ENCODE measurements at places on chromosomes 7 and 10.

DNA sequence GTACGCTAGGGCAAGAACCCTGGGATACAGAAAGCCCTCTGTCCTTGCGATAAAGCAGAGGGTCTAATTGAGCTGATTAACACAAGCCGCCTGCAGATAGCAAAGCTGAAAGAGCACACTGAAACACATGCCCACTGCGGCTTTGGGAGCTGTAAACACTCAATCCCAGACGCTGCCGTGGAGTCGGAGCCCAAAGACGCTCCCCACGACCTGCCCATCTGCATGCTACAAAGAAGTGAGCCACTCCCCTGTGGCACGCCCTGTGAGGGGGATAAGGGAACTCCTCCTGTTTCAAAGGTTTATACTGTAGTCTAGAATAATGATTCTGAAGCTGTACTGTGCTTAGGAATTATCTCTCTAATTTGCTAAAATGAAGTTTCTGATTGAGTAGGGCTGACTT lies 985.6 kb upstream of the GHITM start:
- DNase-seq = no peak

DNA sequence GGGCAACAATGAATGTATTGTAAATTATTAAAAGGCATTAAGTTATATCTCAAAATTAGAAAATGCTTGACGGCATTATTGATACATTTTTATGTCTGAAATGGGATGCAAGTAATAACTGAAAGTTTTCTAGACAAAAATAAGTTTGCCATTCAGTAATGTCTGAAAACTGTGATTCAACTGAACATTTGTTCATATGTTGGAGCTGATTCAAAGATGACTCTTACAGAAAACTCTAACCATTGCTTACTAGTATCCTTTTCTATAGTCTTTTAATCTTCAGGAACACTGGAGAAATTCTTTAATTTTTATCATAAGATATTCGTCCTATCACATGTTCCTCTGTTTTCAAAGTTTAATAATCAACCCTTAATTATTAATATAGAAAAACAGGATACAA lies 71.1 kb upstream of the TFEC start:
- DNase-seq = no peak

DNA sequence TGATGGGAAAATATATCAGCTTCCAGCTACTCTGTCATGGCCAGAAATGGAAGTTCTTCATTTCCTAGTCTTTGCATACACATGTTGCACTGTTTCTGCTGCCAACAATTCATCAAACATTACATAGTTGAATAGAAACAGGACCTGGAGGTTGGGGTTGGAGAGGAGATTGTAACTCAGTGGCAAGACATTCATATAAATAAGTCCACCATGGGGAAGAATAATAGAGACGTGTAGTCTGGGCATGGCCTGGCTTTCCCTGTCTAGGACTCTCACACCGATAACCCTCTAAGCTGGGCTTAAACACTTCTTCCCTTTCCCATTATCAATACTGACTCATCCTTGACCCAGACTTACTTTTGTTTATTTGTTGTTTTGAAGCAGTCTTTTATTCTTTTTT lies 155.7 kb downstream of the PLPP4 start:
- DNase-seq = no peak

DNA sequence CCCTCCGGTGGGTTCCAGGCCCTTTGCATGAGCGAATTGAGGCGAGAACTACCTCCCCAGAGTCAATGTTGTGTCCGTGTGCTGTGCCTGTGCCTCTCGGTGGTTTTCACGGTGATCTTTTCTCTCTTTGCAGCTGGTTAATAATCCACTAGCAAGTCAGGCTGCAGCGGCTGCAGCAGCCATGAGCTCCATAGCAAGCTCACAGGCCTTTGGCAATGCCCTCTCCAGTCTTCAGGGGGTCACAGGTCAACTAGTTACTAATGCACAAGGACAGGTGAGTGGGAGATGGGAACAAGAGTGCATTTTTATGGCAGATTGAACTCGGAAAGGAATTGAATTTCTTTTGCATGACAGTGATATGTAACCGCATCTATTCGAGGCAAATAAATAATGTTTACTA lies 159.7 kb upstream of the YAE1 start:
- DNase-seq = no peak

DNA sequence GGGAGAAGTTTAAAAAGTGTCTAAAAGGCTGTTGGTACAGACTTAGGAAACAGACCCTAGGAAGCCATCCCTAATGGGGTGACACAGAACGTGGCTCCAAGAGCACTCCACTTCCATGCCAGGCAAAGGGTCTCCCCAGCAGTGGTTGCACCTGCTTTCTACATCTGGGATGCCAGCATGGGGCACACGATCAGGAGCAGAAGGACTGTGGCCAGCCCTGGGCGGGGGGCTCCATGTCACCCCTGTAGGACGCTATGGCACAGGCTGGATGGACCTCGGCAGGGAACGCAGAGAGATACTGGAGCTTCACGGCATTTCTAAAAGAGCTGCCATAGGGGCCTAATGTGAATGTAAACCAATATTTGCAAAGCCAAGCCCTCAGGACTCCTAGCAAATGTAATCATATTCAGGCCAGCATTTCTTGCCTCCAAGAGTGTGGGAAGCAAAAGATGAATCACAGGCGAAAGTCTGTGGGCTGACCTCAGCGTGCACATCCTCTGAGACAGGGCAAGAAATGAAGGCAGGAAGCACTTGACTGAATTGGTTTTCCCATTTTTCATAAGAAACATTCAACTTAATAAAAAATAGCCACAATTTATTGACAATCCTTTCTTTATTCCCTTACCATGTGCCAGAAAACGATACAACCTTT lies 93.9 kb downstream of the ATXN7L1 start:
- DNase-seq = peak; percentile 67

DNA sequence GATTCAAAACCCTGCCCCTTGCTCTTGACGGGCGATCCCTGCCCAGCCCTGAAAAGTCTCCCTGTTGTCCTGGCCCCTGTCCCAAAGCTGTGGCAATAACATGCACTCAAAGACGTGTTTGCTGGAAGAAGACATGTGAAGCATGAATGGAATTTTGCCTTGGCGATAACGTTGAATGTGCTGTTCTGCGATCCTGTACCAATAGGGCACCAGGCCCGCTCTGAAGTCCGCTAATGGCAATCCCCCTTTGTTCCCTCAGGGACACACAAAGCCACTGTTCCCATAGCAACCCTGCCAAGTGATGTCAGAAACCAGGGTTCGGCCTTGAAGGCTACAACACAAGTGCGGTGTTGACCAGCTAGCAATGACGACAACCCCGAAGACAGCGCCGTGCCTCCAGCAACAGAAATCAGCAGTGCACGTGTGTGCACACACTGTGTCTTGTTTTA lies 284.6 kb downstream of the KLF6 start:
- DNase-seq = no peak

- no peak for DNase-seq
Measured at GRCh38 chr10:56547163-56547562, 186.1 kb upstream of the ZWINT start.

- peak; percentile 68 for DNase-seq
Measured at GRCh38 chr10:79292891-79293746, 54.1 kb upstream of the PPIF start.

GRCh38 chr7:2172311-2173188 lies 60.2 kb downstream of the MAD1L1 start:
- no peak for DNase-seq

DNA sequence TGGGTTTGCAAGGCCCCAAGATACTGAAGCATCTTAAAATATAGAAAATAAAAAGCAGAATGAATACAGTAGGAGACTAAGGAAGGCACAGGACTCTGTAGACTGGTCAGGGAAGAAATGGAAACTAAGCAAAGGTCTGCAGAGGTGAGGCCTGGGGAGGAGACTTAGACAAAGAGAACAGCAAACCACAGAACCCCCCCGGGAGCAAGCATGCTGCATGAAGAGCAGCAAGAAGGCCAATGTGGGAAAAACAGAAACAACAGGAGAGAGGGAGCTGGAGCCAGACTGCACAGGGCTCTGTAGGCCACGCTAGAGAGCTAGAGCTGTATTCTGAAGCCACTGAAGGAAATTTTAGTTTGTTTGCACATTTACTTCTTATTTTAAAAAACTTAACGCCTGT lies 45.7 kb upstream of the ARID5B start:
- no peak for DNase-seq

DNA sequence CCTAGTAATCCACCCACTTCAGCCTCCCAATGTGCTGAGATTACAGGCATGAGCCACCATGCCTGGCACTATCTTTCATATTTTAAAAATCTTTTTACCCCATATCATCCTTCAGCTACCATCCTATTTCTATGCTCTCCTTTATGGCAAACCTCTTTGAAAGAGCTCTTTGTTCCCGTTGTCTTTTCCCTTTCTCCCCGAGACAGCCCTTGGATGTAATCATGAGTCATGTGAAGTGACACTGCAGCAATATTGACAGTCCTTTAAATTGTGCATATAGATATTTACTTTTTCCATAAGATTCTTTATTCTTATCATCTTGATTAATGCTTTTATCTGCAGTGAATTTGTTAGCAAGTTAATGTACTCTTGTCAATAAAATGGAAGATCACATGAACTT lies 286.6 kb downstream of the ANKRD7 start:
- DNase-seq = no peak

GRCh38 chr7:51325261-51325676 lies 8.7 kb upstream of the COBL start:
- no peak for DNase-seq

DNA sequence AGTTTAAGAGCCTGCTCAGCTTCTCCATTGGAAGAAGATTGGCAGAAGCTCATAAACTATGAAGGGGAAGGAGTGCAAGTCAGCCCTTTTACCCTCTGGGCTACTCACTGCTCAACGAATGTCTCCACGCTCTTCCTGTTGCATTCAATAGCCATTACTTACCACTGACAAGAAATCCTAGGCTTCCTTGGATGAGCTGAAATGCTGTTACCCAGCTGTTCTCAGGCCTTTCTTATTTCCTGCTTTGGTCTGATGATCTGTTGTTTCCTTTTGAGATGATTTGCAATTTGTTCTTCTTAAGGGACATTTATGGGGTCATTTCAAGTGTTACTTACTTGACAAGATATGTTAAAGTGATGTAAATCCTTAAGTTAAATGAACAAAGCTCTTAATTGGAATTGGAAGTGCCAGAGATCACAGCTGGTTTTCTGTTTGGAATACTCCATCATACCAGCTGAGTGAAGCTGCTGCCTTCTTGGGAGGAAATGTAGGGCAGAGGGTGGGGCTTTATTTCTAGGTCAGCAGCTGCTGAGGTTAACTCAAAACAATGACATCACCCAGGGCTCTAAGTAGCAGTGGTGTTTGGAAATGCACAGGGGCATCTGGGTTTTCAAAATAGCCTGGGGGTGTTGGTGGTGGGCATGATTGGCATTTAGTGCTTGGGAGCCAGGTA lies 170.0 kb downstream of the PRKCQ start:
- peak; percentile 66 for DNase-seq

DNA sequence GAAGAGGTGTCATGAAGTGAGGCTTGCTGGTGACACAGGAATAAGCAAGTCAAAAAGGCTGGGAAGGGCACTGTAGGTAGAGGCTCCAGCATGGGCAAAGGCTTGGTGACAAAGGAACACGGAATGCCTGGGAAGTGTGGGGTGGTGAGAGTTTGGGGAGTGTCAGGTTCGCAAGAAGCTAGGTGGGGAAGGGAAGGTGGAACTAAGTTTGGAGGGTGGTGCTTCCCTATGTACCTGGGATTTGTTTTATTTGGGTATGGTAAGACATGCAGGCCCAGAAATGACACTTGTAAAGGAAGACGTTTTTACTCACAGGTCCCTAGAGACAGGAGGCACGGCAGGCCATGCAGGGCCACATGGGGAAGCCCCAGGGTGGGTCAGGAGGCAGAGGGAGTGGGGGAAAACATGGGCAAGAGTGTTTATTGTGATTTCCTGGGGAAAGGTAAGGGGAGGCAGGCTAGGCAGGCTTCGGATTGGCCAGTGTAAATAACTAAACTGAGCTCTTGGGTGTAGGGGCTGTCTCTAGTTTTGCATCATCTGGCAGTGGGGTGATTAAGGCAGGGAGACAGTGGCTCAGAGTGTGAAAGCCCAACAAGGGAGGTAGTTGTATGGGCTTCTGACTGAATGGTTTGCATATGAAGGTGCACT lies 52.1 kb downstream of the SH2D4B start:
- DNase-seq = no peak

GRCh38 chr7:68065581-68065980 lies 1068.9 kb downstream of the TYW1 start:
- no peak for DNase-seq

DNA sequence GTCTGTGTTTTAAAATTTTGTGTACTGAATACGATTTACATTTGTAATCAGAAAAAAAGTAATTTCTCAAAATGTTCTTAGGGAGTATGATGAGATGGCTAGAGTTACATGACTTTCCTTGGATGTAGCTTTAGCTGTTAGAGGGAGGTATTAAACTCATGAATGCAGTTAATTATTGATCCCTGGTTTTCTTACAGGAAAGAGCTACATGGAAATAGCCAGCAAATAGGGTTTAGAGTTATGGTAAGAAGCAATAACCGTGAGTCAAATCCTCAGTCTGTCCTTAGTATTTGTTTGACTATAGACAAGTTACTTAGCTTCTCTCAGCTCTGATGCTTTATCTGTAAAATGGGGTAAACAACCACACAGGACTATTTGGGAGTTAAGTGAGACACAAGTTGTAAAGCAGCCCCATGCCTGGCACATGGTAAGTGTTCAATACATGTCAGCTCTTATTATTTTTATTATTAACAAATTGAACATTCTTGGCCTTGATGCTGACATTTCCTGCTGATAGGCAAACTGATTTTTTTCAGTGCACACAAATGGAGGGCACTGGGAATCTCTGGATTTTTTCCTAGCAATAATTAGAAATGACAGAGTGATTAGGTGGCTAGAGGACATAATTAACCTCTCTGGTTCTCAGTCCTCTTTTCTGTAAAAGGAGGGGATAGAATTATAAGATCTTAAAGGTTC lies 204.5 kb upstream of the PHYHIPL start:
- no peak for DNase-seq

DNA sequence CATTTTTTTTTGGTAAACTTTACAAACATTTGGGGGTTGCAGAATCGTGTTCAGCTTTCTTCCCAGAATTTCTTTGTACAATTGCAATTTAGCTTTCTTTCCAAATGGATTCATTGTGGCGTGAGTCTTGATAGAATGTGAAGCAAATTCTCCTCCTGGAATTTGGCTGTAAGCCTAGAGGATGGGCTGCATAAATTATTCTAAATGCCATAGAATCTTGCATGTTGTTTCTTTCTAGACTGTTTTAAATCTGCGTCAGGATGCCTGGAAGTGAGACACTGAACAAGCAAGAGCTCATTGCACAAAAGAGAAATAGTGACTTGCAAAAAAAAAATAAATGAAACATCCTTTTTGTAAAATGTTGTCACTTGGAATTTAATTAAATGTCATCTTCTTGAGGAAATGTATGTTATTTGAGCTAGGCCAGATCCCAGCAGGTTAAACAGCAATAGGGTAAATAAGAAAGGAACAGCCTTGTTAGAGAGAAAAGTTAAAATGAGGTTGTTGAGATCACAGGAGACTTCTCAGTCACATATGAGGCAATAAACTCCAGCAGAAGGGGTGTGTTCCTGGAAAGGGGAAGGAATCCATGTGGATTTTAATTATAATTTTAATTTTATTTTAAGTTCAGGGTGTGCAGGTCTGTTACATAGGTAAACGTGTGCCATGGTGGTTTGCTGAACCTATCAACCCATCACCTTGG lies 483.0 kb downstream of the PLXDC2 start:
- no peak for DNase-seq

Data from suppressor macrophage (primary cell).